Body of pancreas (tissue), 4 donors: ENCODE measurements at places on chromosomes 5 and 9. TPM values are rescaled to one million over a fixed set of nuclear protein-coding genes. Genes with fewer than 3 reads are reported as not detected.
A peak's percentile ranks its signal among the peaks of the same experiment; 100 is the strongest.

- H3K4me1 ChIP-seq: no peaks in the 10 kb centered on the region
- H3K36me3 ChIP-seq: no peaks in the 10 kb centered on the region
- no peaks in the 10 kb centered on the region for H3K27me3 ChIP-seq
- no peak for DNase-seq
These were observed 405.6 kb upstream of the ZNF608 start for GRCh38 chr5:125152044-125152443.

Gene CNTFR
- 1.6 TPM for total RNA-seq

DNA sequence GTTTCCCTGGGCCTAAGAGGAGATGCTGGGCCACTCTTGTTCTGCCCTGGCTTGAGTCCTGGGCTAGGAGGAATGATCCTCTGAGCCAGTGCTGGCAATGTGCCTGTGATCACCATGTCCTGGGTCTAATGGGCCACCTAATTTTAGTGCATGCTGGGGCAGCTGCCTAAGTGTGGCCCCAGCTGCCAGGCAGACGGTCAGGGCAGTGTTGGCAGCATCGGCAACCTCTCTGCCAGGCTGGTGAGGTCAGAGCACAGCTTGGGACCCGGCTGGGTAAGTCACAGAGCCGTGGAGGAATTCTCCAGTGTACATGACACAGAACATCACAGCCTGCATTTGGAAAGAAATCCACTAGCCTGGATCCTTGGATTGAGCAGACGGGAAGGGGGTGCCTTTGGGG, 21.4 kb upstream of the PITX1 start:
- no peaks in the 10 kb centered on the region for H3K4me1 ChIP-seq
- DNase-seq: no peak
- H3K27ac ChIP-seq: no peak overlapping the region

- no peak overlapping the region for H3K4me3 ChIP-seq
- H3K27ac ChIP-seq: no peak overlapping the region
- H3K36me3 ChIP-seq: no peaks in the 10 kb centered on the region
These were observed 170.0 kb downstream of the MCTP1 start for GRCh38 chr5:95114902-95115301.

Gene PCDHB11
- total RNA-seq: 4.4 TPM

GRCh38 chr5:4230471-4230785, 634.8 kb downstream of the IRX1 start:
- H3K27me3 ChIP-seq: no peaks in the 10 kb centered on the region
- no peak overlapping the region for H3K27ac ChIP-seq
- no peak overlapping the region for H3K4me3 ChIP-seq
- no peak for DNase-seq

DNA sequence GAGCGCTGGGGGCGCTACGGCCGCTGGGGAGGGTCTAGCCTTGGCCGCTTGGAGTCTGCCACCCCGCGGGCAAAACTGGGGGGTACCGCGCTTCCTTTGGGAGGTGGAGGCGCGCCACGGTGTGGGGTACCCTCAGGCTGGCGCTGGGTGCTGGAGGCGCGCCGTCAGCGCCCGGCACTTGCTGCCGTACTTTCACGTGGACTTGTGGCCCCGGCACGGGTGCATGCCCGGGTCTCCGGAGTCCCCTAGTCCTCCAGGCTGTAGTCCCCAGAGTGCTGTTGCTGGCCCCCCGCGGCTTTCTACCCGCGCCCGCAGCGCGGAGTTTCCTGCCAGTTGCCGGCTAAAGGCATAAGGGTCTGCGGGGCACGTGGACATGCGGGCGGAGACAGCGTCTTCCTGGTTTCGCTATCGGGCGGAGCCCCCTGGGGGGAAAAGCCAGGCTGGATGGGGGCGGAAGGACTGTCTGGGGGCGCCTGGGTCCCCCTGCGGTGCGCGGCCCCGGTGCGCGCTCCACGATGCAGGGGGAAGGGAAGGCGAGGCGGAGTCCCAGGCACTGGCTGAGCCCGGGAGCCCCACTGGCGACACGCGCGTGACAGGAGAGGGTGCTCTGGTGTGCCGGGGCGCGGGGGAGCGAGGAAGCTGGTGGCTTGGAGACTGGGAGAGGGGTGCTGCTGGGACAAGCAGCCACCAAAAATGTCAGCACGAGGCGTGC, 666 bp downstream of the PPARGC1B start:
- H3K36me3 ChIP-seq: no peaks in the 10 kb centered on the region
- peaks cover 12% of the 10 kb centered on the region for H3K4me1 ChIP-seq
- peak; percentile 50 for DNase-seq
- peak overlapping the region; percentile 76 for H3K4me3 ChIP-seq
- peak overlapping the region; percentile 46 for H3K27ac ChIP-seq

Gene FOXD4L3
- not detected for total RNA-seq

DNA sequence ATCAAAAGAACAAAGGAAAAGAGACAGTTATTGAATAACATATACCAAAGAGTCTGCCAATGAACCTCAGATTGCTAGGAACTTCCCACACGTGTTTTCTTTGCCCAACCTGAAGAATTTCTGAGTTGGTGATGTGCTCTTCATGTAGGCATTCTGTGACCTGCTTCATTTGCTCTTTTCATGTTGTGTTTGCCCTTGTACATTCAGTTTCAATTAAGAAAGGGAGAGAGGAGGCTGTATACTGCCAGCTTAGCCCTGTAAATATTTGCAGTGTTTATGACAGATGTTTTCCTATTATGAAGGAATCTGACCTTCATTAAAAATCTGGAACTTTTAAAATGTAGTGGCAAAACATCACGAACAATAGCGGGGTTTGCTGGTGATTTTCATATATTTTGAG, 168.5 kb downstream of the GAS1 start:
- no peaks in the 10 kb centered on the region for H3K4me1 ChIP-seq
- H3K27me3 ChIP-seq: no peaks in the 10 kb centered on the region
- H3K36me3 ChIP-seq: no peaks in the 10 kb centered on the region
- no peak for DNase-seq
- no peak overlapping the region for H3K27ac ChIP-seq

- no peak overlapping the region for H3K4me3 ChIP-seq
- DNase-seq: no peak
- no peak overlapping the region for H3K27ac ChIP-seq
- no peaks in the 10 kb centered on the region for H3K4me1 ChIP-seq
- H3K36me3 ChIP-seq: no peaks in the 10 kb centered on the region
- H3K27me3 ChIP-seq: no peaks in the 10 kb centered on the region
These were observed 250.2 kb upstream of the RFX3 start for GRCh38 chr9:3775968-3776367.

Gene LCN12
- total RNA-seq: 4.9 TPM

DNA sequence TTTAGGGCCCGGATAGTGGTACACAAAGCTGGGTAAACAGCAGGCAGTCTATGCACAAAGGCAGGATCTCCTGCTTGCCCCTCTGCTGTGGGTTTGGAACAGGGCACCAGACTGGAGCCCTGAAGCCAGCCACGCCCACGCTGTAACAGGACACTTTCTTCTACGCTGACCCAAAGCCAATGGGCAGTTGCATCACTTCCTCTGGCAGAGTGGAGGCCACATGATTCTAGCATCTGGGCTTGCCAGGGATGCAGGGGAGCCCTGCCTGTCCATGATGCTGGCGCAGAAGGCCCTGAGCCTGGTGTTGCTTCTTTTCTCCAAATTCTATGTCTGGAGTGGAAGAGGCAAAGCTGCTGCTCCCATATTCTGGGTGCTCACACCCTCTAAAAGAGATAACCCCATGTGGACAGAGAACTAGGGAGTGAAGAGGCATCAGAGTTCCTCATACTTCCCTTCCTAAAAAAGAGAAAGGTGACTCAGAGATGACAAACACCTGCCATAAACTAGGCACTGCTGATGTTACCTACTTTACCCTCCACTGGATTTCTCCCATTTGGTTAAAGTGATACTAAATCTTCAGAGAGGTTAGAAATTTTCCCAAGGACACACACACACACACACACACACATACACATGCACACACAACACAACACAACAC, 260.3 kb upstream of the KLF4 start:
- H3K4me1 ChIP-seq: peaks cover 22% of the 10 kb centered on the region
- H3K27me3 ChIP-seq: no peaks in the 10 kb centered on the region
- no peak overlapping the region for H3K4me3 ChIP-seq

GRCh38 chr5:71652803-71653543, 65.8 kb downstream of the MCCC2 start:
- no peak overlapping the region for H3K4me3 ChIP-seq
- H3K27me3 ChIP-seq: no peaks in the 10 kb centered on the region
- H3K4me1 ChIP-seq: no peaks in the 10 kb centered on the region
- H3K36me3 ChIP-seq: no peaks in the 10 kb centered on the region
- DNase-seq: peak; percentile 34
